ENCODE measurements at places on chromosomes 13 and 19.

- no peak for DNase-seq
These were observed 109.5 kb upstream of the MBNL2 start for GRCh38 chr13:97112446-97113152.

GRCh38 chr13:100396776-100397175 lies 191.8 kb downstream of the GGACT start:
- no peak for DNase-seq

GRCh38 chr19:55146705-55147273 lies 2.2 kb downstream of the TNNT1 start:
- no peak for DNase-seq

- DNase-seq, result no peak
These were observed 60.5 kb downstream of the EFNB2 start for GRCh38 chr13:106474912-106475311.

GRCh38 chr13:101408992-101409656 lies 7.2 kb downstream of the NALCN start:
- no peak for DNase-seq

DNA sequence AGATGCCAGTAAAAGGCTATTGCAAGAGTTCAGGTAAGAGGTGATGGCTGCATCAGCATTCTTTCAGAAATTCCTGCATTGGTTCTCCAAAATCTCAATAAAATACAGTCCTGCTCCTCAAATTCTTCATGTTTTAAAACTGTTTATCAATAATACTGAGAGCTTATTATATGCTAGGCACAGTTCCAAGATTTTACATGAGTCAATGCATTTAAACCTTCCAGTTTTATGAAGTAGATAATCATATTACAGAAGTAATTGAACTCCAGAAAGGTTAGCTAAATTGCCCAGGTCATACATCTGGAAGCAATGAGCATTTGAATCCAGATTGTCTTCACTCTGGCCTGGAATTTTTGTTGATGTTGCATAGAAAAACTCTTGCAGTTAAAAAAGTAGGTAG lies 282.9 kb upstream of the SLITRK6 start:
- DNase-seq, result no peak

DNA sequence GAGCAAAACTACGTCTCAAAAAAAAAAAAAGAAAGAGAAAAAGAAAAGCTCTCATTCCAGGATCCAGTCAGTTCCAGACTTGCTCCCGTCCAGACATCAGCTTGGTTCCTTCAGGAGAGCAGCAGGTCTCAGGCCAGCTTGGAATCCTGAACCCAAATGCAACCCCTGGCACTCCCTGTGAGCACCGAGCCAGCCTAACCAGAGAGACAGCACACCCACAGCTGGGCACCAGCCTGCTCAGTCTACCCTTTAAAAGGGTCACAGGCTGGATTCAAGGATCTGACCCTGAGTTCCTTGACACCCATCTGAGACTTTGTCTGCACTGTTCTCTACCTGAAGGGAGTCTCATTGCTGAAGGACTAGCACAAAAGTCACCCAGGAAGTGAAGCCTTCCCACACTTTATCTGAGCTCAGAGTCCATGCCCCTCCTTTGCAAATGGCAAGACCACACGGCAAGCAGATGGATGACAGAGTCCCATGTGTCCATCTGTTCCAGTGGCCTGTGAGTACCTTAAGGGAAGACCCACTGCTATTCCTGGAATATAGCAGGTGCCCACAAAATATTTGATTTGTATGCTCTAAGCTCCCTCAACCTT lies 1.4 kb downstream of the PEPD start:
- DNase-seq, result no peak

GRCh38 chr13:47291107-47291656 lies 394.3 kb upstream of the HTR2A start:
- no peak for DNase-seq

DNA sequence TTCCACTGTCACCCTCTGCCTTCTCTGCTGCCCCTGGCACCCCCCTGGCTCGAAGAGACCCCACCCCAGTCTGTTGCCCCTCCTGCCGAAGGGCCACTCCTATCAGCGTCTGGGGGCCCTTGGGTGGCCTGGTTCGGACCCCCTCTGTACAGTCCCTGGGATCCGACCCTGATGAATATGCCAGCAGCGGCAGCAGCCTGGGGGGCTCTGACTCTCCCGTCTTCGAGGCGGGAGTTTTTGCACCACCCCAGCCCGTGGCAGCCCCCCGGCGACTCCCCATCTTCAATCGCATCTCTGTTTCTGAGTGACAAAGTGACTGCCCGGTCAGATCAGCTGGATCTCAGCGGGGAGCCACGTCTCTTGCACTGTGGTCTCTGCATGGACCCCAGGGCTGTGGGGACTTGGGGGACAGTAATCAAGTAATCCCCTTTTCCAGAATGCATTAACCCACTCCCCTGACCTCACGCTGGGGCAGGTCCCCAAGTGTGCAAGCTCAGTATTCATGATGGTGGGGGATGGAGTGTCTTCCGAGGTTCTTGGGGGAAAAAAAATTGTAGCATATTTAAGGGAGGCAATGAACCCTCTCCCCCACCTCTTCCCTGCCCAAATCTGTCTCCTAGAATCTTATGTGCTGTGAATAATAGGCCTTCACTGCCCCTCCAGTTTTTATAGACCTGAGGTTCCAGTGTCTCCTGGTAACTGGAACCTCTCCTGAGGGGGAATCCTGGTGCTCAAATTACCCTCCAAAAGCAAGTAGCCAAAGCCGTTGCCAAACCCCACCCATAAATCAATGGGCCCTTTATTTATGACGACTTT lies 2.0 kb downstream of the ZFP36 start:
- peak; percentile 23 for DNase-seq

GRCh38 chr19:2160379-2160778 lies 3.4 kb upstream of the DOT1L start:
- DNase-seq, result no peak

GRCh38 chr19:7970716-7971448 lies 27.4 kb upstream of the TIMM44 start:
- peak; percentile 12 for DNase-seq

- DNase-seq, result no peak
These were observed 31.1 kb downstream of the COMP start for GRCh38 chr19:18759995-18760426.

DNA sequence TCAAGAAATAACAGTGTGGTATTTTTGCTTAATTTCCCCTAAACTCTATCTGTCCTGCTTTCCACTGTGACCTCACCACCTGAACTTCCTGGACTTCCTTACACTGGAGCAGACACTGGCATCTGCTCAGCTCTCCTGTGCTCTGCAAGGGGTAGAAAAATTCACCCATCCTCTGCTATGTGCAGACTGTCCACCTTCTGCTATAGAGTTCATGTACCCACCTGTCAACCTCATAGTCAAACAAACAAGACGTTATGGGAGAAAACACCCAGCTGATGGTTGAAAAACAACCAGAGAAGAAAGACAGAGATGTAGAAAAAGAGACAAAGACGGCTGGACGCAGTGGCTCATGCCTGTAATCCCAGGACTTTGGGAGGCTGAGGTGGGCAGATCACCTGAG lies 12.2 kb downstream of the LAIR1 start:
- no peak for DNase-seq

GRCh38 chr13:44259045-44260027 lies 114.3 kb upstream of the SERP2 start:
- peak; percentile 74 for DNase-seq

GRCh38 chr13:30581582-30581981 lies 36.1 kb upstream of the USPL1 start:
- peak; percentile 43 for DNase-seq

GRCh38 chr13:43362556-43362955 lies 339.2 kb downstream of the DNAJC15 start:
- DNase-seq, result no peak

- no peak for DNase-seq
These were observed 27.4 kb upstream of the DCLK1 start for GRCh38 chr13:36158611-36159010.
